Lung microvascular endothelial cell (primary cell): ENCODE measurements at places on chromosomes 12 and 14.

GRCh38 chr12:6697584-6698351 lies 2.8 kb downstream of the PIANP start:
- DNase-seq: peak; percentile 73

GRCh38 chr14:67493092-67493717 lies 4.7 kb upstream of the TMEM229B start:
- no peak for DNase-seq

DNA sequence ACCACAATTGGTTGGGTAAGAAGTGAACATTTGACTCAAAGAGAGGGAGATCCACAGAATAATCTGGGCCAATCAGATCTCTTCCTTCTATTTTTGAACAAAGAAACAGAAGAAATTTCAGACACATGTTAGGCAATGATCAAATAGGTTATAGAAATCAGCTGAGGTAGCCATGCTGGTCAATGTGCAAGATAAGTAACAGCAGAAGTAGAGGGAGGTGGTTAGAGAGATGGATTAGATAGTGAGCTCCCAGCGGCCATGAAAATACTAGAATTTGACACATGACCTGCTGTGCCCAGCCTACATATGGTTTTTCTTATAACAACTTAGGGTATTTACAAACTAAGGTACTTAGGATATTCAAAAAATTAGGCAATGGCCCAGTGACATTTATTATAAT lies 230.9 kb upstream of the ARID2 start:
- DNase-seq: no peak

- DNase-seq: no peak
Measured at GRCh38 chr12:484096-484495, 24.4 kb downstream of the B4GALNT3 start.

DNA sequence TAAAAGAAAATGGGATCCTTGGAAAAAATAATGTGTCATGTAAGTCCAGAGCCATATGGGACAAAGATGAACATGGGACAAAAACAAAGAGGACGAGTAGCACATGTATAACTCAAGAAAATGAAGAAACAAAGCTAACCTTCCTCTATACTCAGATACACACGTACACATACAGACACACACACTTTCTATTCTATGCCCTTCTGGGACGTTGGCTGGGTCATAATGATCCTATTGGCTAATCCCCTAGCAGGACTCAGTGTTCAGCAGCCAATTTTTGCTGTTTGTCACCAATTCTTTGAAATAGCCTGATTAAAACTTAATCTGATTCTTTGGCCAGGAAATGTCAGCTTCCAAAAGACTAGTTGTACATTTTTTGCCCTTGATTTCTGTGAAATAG lies 189.4 kb upstream of the FOXG1 start:
- no peak for DNase-seq

- no peak for DNase-seq
Measured at GRCh38 chr14:79511146-79511545, 700.2 kb downstream of the DIO2 start.

DNA sequence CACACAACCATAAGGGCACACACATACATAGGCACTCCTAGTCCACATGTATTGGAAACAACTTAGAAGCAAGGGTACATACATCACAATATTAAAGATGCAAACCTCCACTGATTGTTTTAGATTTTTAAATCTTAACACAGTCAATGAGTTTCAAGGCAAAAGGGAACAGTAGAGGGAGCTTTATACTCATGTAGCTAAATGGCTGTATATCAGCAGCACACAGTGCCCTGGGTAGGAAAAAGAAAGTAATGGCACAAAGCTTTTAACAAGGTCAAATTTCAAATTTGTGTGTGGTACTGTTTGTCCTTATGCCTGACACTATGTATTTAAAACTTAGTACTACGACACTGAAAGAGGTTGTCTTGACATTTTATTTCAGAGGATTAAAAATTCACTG lies 262.0 kb downstream of the MED13L start:
- peak; percentile 81 for DNase-seq

DNA sequence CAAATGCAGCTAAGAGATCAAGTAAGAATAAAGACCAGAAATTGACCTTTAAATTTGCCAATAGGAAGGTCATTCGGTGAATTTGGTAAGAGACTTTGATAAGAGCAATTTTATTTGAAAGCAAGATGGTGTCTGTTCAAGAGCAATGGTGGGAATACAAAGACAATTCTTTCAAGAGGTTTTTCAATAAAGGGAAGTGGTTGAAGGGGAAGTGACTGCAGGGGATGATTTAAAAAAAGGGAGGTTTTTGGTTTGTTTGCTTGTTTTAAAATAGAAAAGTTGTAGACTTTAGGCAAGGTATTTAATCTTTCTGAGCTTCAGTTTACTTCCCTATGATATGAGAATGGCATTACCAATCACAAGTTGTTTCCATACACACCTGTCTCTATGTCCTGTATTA lies 4.3 kb upstream of the APPL2 start:
- no peak for DNase-seq

GRCh38 chr14:101562659-101563351 lies 1.5 kb downstream of the DIO3 start:
- no peak for DNase-seq

DNA sequence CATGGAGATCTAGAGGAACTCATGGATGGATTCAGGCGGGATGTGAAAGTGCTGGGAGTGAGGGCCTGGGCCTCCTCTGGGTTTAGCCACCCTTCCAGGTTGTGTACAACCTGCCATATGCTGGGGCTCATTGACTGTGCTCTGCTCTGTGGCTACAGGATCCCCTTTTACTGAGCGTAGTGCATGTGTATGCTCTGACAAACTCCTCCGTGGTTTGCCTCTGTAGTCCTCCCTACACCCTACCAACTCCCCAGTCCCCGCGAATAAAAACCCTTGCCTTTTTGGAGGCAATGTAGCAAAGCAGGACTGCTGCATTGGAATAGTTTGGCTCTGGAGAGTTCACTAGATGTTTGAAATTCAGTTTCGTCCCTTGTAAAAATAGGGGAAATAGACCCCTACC lies 17.4 kb downstream of the JDP2 start:
- DNase-seq: no peak

GRCh38 chr14:51581017-51581881 lies 70.5 kb upstream of the FRMD6 start:
- peak; percentile 49 for DNase-seq

- DNase-seq: peak; percentile 37
Measured at GRCh38 chr12:19893514-19893913, 454.2 kb downstream of the AEBP2 start.

GRCh38 chr12:6219980-6220379 lies 19.8 kb downstream of the CD9 start:
- DNase-seq: peak; percentile 59

DNA sequence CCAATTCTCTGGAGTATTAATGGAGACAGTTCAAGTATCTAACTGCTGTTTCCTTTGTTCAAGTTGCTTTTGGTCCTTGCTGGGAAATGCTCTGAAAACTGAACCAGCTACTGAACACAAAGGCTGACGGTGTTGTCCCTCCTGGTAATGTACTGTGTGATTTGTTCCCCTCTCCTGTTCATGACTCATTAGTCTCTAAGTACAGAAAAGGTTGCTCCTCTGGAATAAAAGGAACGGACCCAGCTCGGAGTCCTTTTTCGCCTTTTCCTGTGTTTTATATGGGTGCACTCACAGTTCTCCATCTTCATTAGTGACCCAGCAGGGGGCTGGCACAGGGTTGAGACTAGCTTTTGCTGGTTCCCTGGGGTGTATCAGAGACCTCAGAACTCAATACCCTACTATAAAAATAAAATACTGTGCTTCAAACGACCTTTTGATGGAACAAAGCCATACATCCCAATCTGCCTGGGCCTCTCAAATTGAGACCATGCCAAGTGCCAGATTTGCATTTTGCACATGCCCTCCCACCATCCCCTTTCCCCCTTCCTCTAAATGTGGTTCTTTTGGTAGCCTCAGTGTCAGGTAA lies 269.7 kb downstream of the RAD51B start:
- no peak for DNase-seq

GRCh38 chr14:96586056-96586455 lies 83.9 kb downstream of the PAPOLA start:
- DNase-seq: no peak

- DNase-seq: no peak
Measured at GRCh38 chr12:2456813-2457186, 338.0 kb upstream of the FKBP4 start.

DNA sequence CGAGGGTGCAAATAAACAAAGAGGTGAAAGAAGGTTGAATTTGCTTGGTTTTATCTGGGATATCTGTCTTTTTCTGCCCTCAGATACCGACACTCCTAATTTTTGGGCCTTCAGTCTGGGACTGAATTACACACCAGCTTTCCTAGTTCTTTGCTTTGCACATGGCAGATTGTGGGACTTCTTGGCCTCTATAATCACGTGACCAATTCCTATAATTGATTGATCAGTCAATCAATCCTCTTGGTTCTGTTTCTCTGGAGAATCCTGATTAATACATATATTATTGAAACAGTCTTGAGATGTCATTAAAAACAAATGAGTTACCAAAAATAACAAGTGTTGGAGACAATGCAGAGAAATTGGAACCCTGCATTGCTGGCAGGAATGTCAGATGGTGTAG lies 62.7 kb downstream of the SUDS3 start:
- DNase-seq: no peak

DNA sequence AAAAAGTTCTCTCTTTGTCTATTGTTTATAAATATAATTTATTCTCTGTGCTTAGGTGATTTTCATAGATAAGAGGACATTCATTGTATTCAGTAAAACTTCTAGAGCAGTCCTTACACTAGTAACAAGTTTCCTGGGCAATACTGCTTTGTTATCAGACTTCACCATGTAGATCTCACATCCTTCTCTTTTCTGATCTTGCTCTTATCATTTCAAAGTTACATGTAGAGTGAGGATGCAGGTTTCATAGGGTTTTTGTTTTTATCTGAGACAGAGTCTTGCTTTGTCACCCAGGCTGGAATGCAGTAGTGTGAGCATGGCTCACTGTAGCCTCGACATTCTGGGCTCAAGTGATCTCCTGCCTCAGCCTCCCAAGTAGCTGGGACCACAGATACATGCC lies 789.5 kb downstream of the DIO2 start:
- DNase-seq: no peak

DNA sequence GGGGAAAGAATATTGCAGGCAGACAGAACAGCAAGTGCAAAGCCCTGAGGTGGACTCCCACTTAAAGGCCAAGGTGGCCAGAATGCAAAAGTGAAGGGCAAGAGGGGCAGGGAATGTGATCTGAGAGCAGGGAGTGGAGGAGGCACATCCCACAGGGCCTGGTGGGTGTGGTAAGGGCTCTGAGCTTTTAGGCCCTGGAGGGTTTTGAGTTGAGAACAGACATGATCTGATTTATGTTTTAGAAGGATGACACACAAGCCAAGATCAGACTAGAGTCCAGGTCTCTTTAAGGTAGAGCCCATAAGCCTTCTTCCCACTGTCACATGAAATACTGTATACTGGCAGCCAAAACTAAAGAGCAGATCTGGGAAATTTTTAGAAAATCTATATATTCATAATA lies 162.5 kb downstream of the SLC38A4 start:
- no peak for DNase-seq

- DNase-seq: no peak
Measured at GRCh38 chr12:24113701-24114100, 164.2 kb upstream of the SOX5 start.

GRCh38 chr14:93714605-93715004 lies 73.7 kb downstream of the PRIMA1 start:
- no peak for DNase-seq

GRCh38 chr12:46904406-46905238 lies 78.8 kb upstream of the SLC38A4 start:
- no peak for DNase-seq

DNA sequence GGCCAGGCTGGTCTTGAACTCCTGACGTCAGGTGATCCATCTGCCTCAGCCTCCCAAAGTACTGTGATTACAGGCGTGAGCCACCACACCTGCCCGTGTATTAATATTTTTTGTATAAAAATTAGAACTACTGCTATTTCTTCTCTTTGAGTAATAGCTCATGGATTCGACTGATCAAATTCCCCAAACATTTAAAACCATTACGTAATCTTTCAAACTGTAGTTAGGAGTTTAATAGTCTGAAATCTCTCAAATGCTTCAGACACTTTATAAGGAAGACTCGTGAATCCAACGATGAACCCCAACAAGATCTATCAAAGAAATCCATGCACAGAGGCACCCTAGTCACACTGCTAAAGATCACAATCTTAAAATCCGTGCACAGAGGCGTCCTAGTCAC lies 16.1 kb downstream of the TECPR2 start:
- DNase-seq: no peak

DNA sequence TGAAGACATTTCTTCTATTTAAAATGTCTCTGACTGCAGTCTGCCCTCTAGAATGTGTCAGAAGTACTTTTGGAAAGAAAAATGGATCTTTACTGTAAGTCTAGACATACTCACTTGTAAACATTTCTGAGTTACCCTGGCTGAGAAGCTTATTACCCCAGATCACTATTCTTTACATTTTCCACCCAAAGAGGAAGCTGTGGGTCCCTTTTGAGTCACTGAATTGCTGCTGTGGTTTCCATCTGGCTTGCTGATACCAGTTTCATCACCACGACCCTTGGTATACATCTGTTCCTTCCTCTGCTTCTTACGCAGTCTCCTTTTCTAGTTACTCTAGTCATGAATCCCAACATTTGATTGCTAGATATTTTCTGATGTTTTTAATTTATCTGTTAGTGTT lies 20.2 kb upstream of the CLEC4D start:
- no peak for DNase-seq

DNA sequence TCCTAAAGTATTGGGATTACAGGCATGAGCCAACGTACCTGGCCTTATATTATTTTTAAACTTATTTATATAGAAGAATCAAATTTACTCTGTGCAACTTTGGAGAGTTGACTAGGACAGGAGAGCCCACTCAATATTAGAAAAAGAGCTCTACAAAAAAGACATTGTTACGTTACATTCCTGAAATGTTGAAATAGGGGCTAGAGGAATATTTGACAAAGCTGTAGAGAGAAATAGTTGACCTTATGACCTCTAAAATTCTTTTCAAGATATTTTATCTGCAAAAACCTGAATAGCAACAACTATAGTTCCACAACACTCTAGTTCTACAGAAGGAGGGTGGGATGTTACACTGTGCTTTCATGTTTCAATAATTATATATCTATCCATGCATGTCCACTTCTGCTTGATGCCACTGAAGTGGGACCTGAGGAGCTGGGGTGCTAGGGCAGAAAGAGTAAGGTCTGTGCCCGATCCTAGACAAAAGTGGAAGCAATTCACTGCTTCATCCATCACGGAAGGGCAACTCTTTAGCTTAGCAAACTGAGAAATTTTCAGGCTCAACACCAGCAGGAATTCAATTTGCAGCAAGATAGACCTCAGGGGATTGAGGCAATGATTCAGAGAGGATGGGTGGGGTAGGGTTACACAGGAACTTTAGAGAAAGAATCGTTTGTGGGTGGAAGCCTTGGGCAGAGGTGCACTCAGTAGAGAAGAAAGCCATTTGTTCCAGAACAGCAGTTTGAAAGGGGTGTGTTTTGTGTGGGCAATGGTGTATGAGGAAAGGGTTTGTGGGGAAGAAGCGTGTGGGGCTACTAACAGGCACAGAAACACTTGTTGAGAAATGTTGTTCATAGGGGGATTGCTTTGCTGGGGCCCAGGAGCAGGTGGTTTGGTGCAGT lies 16.0 kb upstream of the RNASE10 start:
- DNase-seq: no peak
